ENCODE measurements at places on chromosomes 4 and X.

DNA sequence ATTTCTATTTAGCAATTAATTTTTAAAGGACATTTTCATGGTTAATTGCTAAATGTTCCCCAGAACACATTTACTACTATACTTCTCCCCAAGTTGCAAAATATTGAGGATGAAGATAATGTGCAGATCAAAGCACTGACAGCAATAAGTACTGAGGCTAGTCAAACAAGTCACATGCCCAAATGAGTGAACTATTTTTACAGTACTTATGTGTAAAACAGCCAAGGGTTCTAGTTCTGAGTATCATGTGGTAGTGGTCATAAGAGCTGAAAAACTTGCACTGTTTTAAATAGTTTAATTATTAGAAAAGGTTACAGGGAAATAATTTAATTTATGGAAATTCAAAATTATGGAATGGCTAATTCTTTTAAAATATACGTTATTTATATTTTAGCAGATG, 3.8 kb downstream of the GALNTL6 start:
- DNase-seq = no peak

DNA sequence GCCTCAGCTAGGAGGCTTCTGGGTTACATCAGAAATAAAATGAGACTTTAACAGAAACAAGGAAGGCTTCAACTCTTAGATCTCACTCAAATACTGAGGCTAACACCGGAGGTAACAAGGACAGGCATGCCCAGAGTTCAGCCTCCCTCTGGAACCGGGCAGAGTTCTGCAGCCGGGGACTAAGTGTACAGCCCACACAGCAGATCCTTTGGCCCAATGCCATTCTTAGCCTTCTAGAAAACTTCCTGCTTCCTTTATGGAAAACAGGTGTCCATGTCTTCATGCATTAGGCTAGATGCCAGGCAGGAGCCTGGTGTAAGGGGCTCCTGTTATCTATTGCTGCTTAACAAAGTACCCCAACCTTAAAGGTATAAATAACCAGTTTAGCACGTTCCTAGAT, 369.7 kb downstream of the BCOR start:
- no peak for DNase-seq

GRCh38 chr4:1323635-1324442, 23.2 kb upstream of the UVSSA start:
- no peak for DNase-seq

- DNase-seq = no peak
These were observed 34.6 kb downstream of the PDLIM5 start for GRCh38 chr4:94486372-94486801.

Measured in NCI-H187 treated with DMSO at 0.1 percent for 48 hours (cell line).